Stimulated activated CD8-positive, alpha-beta memory T cell treated with anti-CD3 and anti-CD28 coated beads, Interleukin-4, amount 100 ng/mL, for 24 hours (primary cell): ENCODE measurements at places on chromosomes 2 and 18.

DNA sequence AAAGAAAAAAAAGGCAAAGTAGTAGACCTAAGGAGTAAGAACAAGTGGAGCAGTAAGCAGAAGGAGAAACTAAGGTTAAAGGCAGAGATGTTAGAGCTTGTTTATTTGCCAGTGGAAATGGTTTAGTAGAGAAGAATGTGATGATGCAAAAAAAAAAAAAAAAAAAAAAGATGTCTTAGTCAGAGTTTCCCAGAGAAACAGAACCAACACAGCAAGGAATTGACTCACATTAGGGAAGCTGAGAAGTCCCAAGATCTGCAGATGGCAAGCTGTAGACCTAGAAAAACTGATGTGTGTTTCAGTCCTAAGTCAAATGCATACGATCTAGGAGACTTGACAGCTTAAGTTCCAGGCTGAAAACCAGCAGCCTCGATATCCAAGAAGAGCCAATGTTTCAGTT is 1548.8 kb upstream of the LRRTM1 start:
- no peak for DNase-seq

- DNase-seq = no peak
Measured at GRCh38 chr2:202721621-202722020, 86.9 kb downstream of the FAM117B start.

DNA sequence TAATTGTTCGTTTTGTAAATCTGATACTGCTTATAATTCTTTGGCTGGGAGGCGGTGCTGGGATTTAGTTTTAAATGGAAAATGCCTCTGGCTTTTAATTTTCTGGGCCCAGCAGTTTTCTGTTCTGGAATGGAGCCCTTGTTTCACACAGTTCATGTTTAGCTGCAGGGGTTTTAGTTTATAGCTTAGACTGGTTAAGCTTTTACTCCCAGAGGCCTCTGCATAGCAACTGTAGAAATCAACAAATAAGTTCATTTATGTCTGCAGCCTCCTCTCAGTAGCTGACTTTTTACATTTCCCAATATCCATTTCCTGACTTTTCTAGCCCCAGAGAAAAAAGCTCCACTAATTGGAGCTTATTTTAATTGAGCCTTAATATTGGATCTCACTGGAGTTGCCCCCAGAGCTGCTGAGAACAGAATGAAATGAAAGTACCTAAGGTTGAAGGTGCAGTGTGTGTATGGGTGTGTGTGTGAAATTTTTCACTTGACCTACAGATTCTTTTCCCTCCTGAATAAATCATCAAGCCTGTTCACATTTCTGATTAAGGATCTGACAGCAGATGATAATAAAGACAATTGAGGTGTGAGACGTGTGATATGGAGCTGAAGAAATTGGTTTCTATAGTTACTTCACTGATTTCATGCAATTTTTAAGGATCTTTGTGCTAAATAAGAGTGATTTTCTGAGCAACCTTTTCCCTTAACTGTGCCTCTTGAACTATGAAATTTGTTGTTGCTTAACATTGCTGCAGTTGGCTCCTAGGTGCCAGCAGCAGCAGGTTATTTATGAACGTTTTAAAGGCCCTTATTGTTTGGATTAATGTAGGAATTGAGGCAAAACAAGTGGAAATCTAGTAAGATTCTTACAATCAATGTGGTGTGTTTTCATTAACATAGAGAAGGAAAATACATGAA is 109.6 kb downstream of the TAF4B start:
- no peak for DNase-seq

DNA sequence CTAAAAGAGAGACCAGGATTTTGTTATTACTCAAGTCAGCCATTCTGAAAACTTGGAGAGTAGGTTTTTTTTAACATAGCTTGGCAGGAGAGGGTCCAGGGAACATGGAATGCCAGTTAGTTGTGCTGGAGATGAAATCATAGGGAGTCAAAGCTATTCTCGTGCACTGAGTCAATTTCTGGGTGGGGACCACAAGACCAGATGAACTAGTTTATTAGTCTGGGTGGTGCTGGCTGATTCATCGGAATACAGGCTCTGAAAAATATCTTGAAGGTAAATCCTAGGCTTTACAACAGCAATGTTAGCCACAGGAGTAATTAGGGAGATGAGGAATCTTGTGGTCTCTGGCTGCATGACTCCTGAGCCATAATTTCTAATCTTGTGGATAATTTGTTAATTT is 921.4 kb downstream of the TRIB2 start:
- DNase-seq = no peak

DNA sequence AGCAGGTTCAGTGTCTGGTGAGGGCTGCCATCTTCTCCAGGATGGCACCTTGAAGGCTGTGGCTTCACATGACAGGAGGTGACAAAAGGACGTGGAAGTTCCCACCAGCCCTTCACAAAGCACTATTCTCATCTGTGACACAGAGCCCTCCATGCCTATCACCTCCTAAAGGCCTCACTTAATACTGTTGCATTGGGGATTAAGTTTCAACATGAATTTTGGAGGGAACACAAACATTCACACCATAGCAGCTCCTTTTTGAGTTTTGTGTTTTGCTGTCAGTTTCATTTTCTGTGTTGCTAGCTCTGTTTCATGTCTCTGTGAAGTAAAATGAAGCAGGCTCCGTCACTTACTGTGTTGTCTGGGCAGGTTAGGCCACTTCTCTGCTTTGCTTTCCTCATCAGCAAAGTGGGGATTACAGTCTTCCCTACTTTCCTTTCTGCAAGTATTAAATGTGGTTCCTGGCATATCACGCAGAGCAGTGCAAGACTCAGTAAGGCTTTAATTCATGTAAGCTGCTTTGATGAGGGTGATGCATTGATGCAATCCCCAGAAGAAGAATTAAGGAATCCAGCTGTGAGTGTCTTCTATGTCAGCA is 31.6 kb downstream of the LIMS1 start:
- no peak for DNase-seq

GRCh38 chr2:158996378-158996993 is 28.0 kb downstream of the TANC1 start:
- no peak for DNase-seq

DNA sequence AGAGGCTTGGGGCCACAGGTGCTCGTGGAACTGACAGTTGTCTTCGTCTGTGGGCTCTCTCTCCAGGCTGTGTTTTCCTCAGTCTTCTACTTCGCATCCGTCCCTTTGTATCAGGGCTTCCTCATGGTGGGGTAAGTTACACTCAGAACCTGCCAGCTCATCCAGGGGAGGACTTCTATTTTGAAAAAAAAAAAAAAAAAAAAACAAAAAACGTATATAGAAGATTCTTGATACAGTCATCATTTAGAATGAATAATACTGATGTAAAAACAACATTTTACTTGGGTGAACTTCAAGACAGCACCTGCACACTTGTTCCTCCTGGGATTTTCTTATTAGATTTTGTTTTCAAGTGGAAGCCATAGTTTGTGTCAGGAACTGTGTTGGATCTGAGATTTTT is 47.7 kb upstream of the NFATC1 start:
- no peak for DNase-seq

GRCh38 chr2:161703863-161704262 is 79.6 kb downstream of the SLC4A10 start:
- no peak for DNase-seq

- no peak for DNase-seq
Measured at GRCh38 chr2:39120521-39120770, 405 bp downstream of the SOS1 start.
